ENCODE measurements at places on chromosomes 11 and 22. TPM values are rescaled to one million over a fixed set of nuclear protein-coding genes. Genes with fewer than 3 reads are reported as not detected.

The DUSP8 gene
- 0.30 TPM for total RNA-seq

The MPEG1 gene
- total RNA-seq = 0.05 TPM

The TTC36 gene
- total RNA-seq = 0.75 TPM

The OR4D5 gene
- not detected for total RNA-seq

The INPPL1 gene
- 126 TPM for total RNA-seq

The OR5A1 gene
- total RNA-seq = not detected

The CCDC15 gene
- total RNA-seq = 9.5 TPM

The C22orf15 gene
- 0.57 TPM for total RNA-seq

The POLR3H gene
- total RNA-seq = 30.5 TPM

The TSG101 gene
- total RNA-seq = 46.6 TPM

The DERL3 gene
- total RNA-seq = 15.0 TPM

The PNPLA5 gene
- total RNA-seq = not detected

The C11orf16 gene
- total RNA-seq = not detected

The TPBGL gene
- 0.18 TPM for total RNA-seq

The MMP20 gene
- not detected for total RNA-seq

The OR52N4 gene
- total RNA-seq = 0.52 TPM

The LARGE2 gene
- 0.36 TPM for total RNA-seq

The ZW10 gene
- 23.3 TPM for total RNA-seq

The IGSF22 gene
- total RNA-seq = 0.48 TPM

The BMAL1 gene
- 20.2 TPM for total RNA-seq

The ACRV1 gene
- total RNA-seq = not detected

The FAM83F gene
- total RNA-seq = not detected

The YPEL4 gene
- total RNA-seq = 0.48 TPM

The RGL4 gene
- total RNA-seq = 31.4 TPM

The ZMAT5 gene
- 22.9 TPM for total RNA-seq

The CSNK2A3 gene
- total RNA-seq = 0.18 TPM

The CCDC89 gene
- total RNA-seq = 0.43 TPM

The TREH gene
- total RNA-seq = not detected

The SMIM35 gene
- total RNA-seq = 3.9 TPM

The MMP27 gene
- not detected for total RNA-seq

The NRIP3 gene
- total RNA-seq = 5.3 TPM

The GALNT18 gene
- total RNA-seq = 1.3 TPM

The PISD gene
- total RNA-seq = 28.2 TPM

The CD44 gene
- 294 TPM for total RNA-seq

The FOLH1 gene
- total RNA-seq = not detected
